COR-L47 (cell line): ENCODE measurements at places on chromosomes 5 and 9.

GRCh38 chr5:107370396-107370968 lies 300.3 kb downstream of the EFNA5 start:
- no peak for DNase-seq

DNA sequence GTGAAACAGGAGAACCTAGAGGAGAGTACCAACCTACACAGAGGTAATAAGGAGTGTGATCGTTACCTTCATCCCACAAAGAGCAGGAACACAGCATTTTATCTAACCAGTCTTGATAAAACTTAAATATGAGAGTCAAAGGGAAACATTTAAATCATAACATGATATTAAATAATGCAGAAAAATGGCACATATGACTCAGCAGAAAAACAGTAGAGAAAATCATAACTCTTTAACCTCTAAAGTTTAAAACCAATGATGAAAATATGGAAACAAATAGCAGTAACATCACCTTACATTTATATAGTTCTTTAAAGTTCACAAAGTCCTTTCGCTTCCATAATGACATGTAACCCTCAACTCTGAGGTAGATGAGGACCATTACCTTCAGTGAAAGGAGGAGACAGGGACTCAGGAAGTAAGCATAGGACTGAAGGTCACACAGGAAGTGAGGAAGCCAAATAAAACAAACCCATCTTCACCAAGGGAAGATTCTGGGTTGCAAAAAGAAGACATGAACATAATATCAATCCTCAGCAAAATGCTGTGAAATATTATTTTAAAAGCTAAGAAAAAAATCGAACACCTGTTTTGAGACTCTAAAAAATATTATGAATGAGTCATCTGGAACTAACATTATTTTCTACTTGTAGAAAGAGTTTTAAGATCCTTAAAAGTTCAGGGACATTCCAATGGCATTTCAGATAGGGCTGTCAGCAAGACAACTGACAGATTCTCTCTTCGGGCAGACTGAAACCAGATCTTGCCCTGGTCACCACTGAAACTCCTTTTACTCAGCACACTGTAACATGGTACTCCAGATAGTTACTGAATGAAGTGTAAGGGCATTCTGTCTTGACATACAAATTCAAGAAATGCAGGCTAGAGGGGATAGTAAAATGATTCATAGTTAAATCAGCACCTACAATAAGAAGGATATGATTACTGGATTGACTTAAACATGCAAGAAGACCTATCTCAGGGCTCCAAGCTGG lies 148.5 kb downstream of the EPB41L4A start:
- DNase-seq, result no peak

GRCh38 chr5:171725205-171725601 lies 60.4 kb upstream of the SMIM23 start:
- no peak for DNase-seq

DNA sequence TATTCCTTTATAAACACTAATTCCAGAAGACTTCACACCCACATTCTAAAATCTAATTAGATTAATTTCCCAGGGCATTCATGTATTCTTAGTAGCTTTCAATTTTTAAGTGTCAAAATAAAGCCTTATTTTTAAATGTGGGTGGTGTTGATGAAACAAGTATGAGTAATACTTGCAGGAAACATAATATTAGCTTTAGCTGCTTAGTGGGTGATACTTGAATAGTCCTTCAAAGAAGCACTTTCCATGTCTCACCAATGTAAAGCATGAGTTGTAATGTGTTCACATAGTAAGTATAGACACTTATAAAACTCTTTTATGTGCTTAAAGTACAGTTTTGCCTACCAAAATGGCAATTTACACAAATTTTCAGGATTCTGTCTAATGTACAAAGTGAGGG lies 6.9 kb downstream of the FNBP1 start:
- no peak for DNase-seq

DNA sequence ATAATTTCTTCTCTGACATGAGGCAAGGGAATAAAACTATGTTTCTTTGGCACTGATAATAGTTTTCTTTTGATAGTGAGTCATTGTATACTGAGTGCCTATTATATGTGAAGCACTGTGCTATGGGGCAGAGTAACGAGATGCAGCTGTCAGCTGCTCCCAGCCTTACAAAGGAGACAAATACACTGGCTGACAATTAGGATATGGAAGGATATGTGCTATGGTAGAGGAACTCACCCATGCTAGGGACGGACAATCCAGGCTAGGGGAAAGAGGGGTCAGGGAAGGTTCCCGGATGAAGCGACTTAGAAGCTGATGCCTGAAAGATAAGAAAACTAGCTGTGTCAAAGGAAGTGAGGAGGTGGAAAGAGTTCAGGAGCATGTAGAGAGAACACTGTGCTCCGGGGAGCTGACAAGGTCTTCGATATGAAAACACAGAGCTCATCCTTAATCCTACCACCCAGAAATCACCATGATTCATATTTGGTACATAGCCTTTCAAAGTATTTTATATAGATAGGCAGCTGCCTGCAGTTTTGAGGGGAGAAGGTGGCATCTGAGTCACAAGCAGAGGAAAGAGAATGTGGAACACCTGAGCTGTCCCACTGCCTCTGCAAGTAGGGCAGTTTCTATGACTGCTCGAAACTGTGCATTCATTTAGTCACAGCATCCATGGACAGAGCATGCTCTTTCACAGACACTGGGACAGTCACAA lies 12.1 kb downstream of the BSPRY start:
- no peak for DNase-seq

DNA sequence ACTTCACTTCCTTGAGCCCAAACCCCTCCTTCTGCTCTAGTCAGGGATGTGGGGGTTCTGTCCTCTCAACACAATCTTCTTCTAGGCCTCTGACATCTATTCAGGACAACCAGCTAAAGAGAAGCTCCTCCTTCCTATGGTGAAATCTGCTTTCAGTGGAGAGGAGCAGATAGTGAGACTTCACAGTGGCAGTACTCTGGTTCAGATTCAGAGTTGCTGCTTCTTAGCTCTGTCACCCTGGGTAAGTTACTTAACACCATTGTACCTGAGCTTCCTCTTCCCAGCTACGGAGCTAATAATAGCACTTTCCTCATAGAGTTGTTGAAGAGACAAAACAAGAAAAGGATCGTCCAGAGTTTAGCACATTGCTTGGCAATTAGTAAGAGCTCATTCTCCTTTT lies 77.3 kb upstream of the LARP1 start:
- no peak for DNase-seq

DNA sequence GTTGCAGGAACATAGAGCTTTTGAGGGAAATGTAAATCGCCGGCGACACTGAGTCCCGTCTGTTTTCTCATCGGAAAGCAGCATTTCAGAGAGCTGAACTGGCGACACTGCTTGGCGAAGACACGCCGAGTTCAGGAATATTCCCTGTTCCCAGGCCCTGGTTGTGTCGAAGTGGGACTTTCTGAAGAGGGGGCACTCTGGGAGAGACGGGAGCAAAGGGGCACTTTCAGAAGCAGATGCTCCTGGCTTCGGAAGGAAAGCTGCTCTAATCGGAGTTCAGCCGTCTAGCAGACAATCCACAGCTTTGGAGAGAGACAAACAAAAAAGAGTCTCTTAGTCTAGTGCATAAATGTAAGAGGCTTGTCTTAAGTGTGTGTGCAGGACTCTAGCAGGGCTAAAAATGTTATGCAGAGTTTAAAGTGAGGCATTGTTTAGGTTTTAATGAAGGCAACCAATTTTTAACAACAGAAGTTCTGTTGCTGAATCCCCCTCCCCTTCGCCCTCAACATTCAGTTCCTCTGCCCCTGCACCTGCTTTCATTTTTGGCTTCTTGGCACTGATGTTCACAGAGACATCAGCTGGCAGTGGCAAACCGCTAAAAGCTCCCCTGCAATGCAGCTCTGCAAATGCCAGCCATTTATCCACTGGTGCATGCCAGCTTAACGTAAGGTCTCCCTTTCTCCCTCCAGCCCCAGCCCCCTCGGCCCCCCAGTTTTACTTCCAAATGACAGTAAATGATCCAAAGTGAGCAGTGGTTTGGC lies 289.5 kb upstream of the MPDZ start:
- DNase-seq, result peak; percentile 88

DNA sequence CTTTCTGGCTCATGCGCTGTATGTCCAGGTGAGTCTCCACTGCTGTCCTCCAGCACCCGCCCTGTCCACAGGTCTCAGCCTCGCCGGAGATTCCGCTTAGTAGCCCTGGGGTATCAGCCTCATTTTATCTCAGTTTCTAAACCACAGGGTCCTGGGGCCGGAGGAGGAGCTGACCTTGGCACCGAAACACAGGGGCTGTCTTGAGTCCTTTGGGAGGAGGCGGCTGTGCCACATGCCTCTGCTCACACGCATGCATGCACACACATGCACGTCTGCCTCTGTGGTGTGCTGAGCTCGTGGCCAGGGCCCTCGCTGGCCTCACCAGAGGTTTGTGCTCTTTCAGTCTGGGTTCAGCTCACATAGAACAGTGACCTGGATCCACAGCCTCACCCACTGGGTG lies 23.3 kb downstream of the TRIP13 start:
- no peak for DNase-seq

DNA sequence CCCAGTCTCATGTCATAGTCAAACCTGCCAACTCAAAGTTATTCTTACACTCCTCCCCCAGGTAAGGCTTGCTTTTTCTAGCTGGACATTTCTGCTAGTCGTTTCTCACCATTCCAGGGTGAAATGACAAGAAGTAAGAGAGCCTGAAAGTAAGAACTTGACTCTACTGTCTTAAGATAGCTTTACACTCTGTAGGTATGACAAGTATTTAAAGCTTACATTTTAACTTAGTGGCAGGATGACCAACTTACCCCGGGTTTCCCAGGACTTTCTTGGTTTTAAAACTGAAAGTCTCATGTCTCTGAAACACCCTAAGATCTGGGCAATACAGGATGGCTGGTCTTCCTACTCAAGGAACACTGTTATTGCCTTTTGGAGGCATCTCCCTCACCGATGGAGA lies 67.5 kb upstream of the PIK3R1 start:
- no peak for DNase-seq

DNA sequence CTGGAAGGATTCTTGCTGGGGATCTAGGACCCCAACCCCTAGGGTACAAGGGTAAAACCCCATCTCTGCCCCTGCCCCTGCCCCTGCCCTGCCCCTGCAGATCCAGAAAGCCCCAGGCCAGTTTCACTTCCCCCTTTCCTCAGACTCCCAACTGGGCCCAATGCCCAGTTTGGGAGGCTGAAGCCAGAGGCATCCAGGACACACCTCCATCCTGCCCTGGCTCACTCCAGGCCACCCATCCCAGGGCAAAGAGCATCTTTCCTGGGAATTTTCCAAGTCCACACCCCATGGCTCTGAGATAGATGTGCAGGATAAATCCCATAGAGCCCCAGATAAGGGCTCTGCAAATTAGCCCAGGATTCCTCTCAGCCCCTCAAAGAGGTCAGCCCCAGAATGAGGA lies 17.4 kb downstream of the CNTFR start:
- no peak for DNase-seq

DNA sequence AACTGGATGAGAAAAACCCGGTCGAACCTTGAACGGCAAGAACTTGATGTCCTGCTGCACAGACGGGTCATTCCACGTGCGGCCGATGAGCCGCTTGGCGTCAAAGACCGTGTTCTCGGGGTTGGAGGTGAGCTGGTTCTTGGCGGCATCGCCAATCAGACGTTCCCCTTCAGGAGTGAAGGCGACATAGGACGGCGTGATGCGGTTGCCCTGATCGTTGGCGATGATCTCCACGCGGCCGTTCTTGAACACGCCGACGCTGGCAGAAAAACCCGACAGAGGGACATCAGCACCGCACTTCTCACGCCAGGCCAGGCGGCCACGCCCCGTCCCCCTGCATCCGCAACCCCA lies 519 bp downstream of the HSPA5 start:
- peak; percentile 5 for DNase-seq

DNA sequence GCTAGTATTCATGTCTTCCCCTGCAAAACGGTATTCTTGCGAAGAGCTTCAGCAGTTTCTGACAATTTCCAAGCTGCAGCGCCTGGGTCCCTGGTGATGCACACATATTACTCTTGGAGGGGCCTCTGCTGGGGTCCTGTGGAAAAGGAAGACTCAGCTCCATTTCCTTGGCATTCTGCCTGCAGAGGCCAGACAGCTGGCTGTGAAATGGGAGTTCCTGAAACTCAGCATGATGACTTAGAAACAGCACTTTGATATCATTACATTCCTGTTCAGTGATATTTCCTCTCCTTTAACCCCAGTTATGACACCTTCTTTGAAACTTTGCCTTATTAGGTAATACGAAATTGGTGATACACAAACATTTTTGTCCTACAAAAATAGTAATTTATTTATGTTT lies 98.5 kb downstream of the APBA1 start:
- DNase-seq, result no peak

DNA sequence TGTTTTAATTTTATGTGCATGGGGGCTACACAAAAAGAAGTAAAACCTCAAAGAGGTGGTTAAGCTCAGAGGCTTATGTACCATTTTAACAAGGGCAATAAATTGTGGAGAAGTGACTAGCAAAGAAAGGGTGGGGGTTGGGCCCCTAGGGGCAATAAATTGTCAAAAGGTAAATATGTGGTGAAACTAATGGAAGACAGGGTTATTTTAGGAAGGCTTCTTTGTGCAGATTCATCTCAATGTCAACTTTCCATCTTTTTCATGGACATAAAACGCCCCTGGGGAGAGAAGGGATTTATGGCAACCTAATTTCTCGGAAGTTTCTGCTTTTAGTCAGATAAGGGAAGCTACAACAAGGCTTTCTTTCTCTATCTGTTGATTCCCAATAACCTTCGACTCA lies 42.5 kb upstream of the GOLM1 start:
- DNase-seq, result no peak

DNA sequence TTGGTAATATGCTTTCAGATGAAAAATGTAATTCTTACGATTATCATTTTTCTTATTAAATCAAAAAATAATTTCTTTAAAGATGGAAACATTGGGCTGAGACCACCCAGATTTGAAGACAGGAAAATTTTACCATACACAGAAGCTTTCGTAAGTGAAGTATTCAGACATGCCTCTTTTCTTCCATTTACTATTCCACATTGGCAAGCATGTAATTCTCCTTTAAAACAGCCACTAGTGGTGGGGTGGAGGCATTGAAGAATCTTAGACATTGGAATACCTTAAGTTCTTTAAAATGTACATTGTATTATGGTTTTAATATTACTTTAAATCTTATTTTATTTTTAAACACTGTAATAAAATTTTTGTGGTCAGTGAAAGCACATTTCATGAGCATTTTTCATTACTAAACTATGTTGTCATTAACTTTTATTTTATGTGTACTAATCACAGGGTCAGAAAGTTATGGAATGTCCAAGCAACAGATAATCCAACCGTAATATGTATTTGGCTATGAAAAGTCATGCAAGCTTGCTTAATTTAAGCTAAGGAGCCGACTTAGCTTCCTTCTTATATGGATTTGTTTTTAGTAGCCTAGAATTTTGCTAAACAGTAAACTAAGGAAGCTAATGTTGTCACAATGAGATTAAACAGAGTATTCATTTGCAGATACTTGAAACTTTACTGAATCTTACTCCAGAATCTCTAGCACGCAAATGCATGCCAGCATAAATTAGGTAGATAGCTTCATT lies 97.4 kb upstream of the ALDH1A1 start:
- no peak for DNase-seq

GRCh38 chr5:58191443-58191842 lies 268.4 kb downstream of the PLK2 start:
- no peak for DNase-seq

DNA sequence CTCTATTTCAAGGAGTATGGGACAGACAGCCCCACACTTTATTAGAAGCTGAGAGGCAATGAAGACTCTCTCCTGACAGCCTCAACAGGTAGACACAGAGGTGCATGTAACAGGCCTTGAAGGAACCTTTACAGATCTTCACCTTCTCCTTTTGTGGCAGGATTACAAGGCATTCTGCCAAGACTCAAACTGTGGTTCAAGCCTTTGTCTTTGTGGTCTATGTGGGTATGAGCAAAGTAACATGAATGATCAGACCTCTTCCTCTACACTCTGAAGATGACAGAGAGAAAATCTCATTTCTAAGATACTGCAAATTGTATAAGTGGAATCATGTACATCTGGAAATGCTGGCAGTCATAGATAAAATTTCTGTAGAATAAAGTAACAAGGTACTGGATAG lies 346.9 kb downstream of the CDH9 start:
- DNase-seq, result no peak
